ENCODE measurements at places on chromosomes 4 and X.

DNA sequence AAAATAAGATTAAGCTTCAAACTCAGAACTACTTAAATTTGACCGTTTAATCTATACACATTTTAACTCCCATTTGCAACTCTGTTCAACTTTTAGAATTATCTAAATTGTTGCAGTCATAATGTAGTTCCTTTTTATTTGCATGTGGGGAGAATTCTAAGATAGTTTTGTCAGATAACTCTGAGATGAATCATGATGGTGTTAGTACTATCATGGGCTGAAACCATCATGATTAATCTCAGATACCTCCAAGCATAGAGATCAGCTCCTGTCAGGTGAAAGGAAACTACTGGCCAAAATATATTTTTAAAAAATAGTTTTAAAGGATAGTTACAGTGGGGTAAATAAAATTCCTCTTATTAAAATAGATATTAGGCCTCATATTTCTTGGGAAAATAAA is 39.0 kb downstream of the FBXO8 start:
- no peak for DNase-seq

- no peak for DNase-seq
These were observed 39.4 kb upstream of the RHOH start for GRCh38 chr4:40157436-40157835.

DNA sequence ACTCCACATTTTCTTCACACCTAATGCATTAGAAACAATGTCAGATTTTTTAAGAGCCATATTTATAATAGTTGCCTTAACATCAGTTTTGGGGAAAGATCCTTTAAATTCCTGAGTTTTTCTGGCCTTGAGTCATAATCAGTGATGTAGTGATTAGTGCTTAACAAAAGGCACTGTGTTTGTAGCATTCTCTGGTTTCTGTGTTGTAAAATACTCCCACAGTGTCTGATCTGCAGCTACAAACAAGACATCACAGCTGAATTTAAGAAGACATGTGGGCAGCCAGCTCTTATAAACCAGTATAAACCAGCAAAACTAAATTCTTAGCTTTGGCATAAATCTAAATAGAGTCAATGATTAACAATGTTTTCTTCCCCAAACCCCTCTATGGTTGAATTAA is 233.8 kb downstream of the FSTL5 start:
- no peak for DNase-seq

GRCh38 chr4:118752551-118752950 is 67.4 kb downstream of the METTL14 start:
- no peak for DNase-seq

DNA sequence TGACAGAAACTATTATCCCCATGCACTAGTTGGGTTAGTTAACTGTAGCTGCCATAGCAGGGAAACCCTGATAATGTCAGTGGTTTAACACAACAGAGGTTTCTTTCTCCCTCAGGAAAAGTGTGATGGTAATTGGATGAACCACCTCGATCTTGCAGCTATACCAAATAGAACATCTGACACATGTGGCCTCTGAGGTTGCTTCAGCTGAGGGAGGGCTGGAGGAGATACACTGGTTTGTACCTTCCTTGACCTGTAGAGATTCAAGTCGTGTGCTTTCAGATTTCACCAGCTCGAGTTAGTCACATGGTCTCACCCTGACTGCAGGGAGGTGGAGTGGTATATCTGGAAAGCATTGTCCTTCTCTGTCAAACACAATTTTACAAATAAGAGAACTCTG is 147.2 kb upstream of the SFRP2 start:
- DNase-seq: no peak

GRCh38 chr4:5890063-5890727 is 2.7 kb downstream of the CRMP1 start:
- DNase-seq: no peak

- DNase-seq: no peak
These were observed 670.5 kb downstream of the GABRG1 start for GRCh38 chr4:45453258-45453853.

DNA sequence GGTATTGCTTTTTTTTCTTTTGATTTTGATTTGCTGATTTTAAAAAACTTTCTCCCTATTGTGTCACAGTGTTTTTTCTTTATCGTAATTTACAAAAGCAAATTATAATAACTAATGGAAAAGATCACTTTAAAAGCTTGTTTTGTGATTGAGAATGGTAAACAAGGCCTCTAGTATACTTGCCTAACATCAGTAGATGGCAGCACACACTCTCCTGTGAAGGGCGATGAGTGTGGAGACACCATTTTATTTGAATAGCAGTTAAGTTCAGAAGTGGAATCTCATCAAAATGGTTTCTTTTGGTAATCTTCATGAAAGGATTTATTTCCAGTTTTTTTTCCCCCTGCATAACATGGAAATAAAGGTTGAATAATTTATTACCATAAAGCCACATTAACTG is 72.3 kb downstream of the PAK3 start:
- DNase-seq: no peak

DNA sequence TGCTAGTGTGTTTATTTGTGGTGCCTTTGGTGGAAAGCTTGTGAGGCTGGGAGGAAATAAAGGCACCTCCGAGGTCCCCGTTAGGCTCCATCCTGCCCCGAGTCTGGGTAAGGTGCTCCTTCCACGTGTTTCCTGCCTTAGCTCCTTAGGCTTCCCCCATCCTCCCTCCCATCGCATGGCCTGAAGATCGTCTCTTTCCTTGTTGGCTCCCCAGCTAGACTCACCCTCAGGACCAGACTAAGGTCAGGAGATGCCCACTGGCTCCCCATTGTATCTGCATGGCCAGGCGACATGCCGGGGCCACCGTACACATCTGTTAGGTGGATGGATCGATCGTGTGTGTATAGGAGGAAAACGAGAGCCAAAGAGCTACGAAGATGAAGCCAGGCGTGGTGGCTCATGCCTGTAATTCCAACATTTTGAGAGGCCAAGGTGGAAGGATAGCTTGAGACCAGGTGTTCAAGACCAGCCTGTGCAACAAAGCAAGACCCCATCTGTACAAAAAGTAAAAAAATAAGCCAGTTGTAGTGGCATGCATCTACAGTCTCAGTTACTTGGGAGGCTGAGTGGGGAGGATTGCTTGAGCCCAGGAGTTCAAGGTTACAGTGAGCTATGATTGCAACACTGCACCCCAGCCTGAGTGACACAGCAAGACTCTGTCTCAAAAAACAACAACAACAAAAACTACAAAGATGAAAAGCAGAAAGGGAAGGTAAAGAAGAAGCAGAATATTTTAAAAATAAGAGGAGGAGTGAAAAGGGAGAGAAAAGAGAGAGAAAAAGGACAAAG is 53.7 kb downstream of the SEPSECS start:
- no peak for DNase-seq

GRCh38 chrX:152899874-152900719 is 2.2 kb downstream of the ZNF185 start:
- DNase-seq: no peak

GRCh38 chr4:62806816-62807215 is 1602.4 kb downstream of the TECRL start:
- DNase-seq: no peak

DNA sequence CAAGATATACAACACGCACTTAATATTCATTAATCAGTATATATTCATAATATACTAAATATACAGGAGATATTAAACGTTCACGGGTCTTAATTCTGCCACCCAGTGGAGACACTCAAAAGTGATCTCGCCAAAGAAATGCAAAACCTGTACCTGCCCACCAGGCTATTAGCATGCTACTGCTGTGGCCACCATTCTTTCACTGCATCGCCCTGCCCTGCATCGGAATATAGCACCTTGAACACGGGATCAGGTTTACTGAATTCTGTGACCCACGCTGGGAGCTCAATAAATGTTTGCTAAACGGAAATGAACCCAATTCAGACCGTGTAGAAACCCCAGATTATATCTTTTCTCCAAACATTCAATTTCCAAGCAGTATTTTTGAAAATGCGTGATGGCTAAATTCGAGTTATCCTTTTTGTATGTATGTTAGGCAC is 840 bp upstream of the CLCN3 start:
- DNase-seq: peak; percentile 29

Data from stimulated activated CD4-positive, alpha-beta T cell treated with anti-CD3 and anti-CD28 coated beads, Interleukin-1b, Interleukin-23, amount 100 ng/mL, for 4 hours (primary cell).